ENCODE measurements at places on chromosomes 16 and 17.
A peak's percentile ranks its signal among the peaks of the same experiment; 100 is the strongest.

DNA sequence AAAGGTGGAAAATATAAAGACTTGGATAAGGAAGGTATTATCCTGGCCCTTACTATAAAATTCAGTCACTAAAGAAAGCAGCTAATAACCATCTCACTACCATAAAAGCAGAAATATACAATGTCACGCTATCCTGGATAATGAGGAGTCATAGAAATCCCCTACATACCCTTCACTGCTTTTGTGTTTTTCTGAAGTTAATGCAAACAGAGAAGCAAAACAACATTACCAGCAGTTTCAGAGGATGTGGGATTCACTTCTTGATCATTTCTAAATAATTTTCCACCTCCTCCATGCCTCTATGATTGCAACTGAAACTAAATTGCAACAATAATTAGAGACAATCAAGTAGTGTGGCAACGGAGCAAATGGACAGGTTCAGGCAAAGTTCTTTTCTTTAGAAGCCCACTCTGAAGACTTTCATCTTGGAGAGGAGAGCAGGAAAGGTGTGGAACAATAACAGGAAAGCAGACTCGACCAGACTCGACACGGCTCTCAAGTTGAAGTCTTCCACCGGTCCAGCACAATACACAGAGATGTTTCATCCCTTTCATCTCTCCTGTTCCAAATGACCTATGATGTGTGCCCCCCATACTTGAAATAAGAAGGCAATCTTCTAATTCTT, 10.2 kb downstream of the CYTH1 start:
- no peak for DNase-seq

DNA sequence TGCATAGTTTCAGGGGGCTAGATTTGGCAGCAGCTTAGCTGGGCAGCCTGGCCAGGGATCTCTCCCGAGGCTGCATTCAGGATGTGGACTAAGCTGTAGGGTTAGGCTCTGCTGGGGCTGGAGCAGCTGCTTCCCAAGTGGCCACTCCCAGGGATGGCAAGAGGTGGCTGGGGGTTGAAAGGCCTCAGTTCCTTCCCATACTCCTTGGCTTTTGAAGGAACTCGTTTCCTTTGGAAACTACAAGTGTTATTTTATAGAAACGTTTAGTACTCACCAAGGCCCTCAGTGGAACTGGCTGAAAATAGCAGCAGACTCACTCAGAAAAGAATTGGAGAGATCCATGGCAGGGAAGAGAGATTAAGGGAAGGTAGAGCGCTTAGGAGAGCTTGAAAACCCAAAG, 76.4 kb downstream of the WWP2 start:
- no peak for DNase-seq

DNA sequence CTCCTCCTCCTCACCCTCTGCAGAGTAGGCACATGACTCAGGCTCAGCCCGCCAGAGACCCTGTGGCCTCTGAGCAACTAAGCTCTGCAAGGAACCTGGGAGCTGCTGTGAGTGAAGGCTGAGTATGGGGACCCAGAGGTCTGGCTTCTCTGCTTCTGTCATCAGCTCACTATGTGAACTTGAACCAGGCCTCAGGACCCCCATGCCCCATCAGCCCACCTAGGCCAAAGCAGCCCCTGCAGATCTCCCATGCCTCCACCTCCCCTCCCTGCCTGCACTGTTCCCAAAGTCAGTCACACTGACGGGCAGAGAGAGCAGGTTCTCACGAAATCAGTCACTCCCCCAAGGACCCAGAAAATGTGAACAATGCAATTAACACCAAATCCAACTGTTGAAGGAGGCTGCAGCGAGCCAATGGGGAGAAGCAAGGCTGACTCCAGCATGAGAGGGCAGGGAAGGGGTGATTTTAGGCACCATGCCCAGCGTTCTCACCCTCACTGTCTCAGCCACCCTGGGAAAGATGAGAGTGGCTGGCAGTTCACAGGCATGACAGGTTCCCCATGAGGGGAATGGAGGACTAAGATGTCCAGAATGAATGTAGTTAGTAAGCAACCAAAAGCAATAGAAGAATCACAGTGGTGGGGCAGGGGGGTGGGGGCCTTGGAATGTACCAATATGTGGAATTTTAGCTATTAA, 60.6 kb downstream of the BEAN1 start:
- no peak for DNase-seq

DNA sequence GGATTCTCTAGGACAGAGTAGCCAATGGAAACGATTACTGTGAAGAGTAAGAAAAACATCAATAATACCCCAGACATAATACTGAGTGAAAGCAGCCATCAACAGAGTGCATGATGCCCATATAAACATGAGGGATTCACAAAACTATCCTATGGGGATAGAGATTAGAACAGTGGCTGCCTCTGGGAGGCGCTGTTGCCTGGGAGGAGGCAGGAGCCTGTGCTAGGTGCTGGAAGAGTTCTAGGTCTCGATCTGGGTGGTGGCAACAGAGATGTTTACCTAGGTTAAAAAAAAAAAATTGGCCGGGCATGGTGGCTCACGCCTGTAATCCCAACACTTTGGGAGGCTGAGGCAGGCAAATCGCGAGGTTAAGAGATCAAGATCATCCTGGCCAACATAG, 7.9 kb downstream of the FA2H start:
- no peak for DNase-seq

DNA sequence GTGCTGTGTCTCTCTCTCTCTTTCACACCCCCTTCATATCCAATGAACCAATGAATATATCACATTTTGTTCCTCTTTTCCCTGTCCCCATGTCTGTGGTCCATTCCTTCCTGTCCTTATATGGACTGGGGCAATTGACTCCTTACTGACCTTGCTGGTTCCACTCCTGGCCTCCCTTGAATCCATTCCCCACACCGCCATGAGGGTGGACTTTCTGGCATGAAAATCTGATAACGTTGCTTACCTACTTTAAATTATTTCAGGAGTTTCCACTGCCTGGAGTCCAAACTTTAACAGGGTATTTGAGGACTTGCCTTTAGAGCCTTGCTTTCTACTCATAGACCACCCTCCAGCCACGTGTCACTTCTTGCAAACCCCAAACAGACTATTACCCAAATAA, 12.1 kb upstream of the ARHGAP17 start:
- DNase-seq, result no peak

DNA sequence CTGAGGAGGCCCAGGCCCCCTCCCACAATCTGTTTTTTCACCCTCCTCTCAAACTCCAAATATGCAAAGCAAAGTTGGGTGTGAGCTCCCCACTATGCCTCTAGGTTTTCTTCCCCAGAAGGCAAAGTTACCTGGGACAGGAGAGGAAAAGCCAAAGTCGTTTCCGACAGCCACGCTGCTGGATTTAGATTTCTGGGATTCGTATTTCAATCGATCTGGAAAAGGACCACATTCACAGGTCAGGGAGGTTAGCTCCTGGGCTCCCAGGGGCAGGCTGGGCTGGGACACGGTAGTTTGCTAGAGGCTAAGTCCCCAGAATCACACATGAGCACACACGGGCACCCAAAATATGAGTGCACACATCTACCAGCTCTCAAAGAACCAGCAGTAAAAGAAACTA, 21.3 kb upstream of the MRPS23 start:
- DNase-seq, result no peak

DNA sequence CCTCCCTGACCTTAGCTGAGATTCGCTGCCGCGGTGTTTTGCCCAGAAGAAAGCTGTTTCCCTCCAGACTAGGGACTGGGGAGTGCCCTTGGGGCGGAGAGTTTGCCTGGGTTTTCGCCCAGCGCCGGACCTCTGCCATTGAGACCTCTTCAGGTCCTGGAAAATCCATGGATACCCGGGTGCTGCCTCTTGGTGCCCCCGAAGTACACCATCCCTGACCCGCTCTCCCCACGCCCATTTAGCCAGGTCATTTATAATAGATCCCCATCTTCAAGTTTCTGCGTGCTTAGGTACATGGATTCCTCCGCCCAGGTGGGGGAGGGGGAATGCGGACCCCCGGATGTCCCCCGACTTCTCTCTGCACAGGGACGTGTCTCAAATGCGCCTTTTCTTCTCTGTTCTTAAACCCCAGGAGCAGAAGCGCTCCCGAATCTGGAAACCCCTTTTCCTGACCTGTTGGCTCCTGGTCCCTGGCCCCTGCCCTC, 15.0 kb upstream of the CBX8 start:
- DNase-seq, result no peak

DNA sequence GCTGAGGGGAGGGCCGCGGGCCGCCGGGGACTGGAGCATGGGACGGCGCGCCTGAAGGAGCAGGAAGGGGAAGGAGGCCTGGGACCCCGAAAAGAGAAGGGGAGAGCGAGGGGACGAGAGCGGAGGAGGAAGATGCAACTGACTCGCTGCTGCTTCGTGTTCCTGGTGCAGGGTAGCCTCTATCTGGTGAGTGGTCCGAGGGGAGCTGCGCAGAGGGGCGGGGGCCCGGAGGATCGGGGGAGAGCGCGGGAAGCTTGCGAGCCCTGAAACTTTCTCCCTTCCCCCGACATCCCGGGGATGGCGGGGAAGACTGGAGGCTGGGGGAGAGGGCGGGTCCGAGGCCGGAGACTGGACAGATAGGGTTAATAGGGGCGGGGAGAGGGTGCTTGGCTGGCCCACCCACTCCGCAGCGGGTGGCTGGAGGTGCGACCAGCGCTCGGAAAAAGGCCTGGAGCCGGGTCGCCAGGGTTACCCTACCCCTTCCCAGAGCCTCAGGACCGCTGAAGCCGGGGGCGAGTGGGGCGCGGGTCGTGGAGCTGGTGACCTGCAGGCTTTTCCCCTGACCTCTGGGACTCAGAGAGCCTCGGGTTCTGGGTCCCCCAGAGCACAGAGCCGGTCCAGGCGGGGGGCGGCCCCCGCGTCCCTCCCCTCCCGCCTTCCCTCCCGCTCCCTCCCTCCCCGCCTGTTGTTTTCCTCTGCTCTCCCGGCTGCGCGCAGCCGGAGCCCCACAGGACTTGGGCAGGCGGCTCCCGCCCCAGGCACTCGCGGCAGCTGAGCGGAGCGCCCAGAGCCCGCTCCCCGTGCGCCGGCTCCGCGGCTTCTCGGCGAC, 631 bp downstream of the NXPH3 start:
- no peak for DNase-seq

DNA sequence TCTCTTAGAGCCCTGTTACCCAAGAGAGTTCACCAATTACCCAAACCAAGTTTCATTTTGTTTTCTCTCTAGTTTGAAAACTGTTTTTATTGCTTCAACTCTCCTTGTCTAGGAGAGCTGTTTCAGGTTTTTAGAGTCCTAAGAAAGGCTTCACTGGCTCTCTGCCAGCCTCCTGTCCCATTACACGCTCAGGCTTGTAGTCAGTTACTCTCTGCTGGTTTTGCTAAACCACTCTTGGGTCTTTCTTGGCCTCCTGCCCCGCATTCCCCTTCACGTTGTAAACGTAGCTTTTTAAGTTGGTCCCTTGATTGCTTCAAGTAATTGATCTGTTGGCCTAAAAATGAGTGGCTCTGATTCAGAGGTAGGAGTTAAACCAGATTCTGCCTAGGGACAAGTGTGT, 529.1 kb downstream of the MAF start:
- no peak for DNase-seq

DNA sequence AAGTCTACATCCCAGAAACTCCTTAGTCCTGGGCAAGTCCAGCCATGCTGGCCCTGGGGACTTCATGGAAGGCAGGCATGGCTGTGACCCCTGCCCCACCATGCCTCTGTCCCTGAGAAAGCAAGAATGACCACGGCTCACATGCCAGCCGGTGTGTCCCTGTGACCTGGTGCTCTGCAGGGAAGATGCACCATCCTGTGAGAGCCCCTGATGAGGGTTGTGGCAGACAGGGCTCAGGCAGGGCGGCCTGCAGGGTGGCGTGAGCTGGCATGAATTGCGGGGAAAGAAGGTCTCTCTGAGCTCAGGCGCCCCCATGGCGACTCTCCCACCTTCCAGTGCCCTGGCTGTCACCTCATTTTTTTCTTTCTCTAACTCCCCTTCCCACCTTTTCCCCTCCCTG, 260.3 kb downstream of the RBFOX3 start:
- no peak for DNase-seq

DNA sequence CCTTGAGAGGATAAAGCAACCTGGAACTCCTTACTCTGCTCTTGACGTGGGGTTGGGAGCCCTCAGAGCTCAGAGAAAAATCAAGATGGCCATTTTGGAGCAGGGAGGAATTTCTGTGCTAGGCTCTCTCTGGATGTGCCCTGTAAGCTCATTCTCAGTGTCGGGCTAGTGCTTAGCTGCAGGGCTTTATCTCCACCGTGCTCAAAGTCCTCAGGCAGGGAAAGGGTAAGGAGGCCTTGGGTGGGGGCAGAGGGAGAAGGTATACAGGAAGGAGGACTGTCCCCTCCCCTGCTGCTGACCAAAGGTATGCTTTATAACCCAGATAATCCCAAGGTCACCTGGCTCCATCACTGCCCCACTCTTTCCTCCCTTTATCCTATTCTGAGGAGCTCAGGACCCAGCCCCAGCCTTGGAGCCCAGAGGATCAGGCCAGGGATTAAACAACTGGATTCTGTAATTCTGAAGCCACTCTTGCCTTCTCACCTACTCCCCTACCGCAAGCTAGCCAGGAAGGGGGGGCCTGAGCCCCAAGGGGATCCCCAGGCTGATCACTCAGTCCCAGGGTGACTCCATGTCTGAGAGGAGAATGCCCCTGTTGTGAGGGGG, 1.1 kb downstream of the DHRS11 start:
- DNase-seq, result no peak

- DNase-seq, result peak; percentile 82
Measured at GRCh38 chr16:83995754-83996153, 27.7 kb downstream of the NECAB2 start.

DNA sequence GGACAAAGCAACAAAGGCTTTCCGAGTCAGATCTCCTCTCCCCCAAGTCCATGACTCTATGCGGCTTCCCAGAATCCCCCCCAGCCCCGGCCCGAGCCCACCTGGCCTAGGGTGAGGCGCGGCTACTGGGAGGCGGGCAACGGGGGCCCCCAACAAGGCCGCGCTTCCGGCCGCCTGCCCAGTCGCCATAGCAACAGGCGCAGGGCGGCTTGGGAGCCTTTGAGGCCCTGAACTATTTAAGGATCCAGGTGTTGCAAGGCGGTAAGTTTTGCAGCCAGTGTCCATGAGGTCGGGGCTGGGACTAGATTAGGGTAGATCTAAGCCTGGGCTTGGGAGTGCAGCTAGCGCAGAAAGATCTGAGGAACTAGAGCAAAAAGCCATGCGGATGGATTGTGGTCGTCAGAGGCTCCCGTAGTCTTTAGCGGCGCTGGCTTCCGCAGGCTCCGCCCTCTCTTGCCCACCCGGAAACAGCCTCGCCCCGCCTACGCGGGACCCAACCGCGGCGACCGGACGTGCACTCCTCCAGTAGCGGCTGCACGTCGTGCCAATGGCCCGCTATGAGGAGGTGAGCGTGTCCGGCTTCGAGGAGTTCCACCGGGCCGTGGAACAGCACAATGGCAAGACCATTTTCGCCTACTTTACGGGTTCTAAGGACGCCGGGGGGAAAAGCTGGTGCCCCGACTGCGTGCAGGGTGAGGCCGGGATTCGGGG, at the start of the genes KIAA0753 and TXNDC17:
TSS of gene KIAA0753 (minus strand) at position 176 of the 711 bp plus-strand sequence. CDS start 5,608 bp downstream, outside the sequence.
TSS of gene TXNDC17 (plus strand) at position 525 of the 711 bp plus-strand sequence. CDS start at position 548, 23 bp downstream.
- DNase-seq, result peak; percentile 80

DNA sequence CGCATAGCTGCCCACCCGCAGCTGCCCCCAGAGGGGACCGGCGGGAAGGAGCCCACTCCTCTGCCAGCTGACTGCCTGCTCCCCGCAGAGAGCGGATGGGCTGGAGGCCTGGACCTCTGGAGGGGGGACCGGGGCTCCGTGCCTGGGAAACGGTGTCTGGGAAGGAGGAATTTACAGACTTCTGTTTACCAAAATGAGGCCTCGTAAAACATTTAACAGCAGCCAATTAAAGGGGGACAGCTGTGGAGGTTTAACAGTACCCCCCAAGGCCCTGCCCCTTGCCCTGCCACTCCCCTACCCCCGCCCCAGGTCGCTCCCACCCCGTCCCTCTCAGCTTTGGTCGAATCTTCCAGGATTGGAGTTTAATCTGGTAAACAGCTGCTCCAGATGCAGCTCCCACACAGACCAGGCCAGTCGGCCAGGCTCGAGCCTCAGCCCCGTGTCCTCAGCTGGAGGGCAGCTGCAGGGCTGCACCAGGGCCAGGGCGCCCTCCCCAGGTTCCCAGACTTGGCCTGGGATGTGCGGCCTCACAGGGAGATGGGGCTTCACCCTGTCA, 41.1 kb downstream of the BAHCC1 start:
- no peak for DNase-seq
